NCI-H1048 (cell line): ENCODE measurements at places on chromosomes 16 and 17.

DNA sequence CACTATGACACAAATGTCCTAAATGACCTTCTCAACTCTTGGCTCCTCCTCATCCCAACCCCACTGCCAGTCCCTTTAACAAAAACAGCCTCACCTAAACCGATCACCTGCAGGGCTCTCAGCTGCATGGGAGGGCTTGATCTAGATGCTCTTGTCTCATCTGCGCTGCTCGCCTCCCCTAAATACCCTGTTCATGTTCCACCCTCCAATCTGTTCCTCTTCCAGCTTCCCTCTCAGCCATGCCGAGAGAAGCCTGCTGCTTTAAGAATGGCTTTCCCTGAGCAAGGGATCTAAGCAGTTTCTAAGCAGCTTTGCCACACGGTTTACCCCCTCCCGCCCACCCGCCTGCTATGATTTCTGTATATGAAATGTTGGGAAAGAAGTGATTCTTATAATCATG, 23.7 kb downstream of the PIPOX start:
- DNase-seq = no peak

DNA sequence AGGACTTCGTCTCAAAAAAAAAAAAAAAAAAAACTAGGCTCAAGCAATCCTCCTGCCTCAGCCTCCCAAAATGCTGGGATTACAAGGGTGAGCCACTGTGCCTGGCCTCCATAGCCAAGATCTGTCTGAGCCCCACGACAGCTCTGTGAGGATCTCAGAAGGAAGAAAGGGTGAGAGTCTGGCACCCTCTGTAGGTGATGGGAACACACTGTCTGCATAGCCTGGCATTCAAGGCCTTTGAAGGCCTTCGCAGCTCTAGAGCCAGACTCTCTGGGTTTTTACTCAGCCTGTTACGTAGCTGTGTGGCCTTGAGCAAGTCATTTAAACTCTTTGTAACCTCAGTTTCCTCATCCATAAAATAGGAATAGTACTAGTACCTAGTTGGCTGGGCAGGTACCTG, 6.3 kb upstream of the XPO6 start:
- DNase-seq = no peak

DNA sequence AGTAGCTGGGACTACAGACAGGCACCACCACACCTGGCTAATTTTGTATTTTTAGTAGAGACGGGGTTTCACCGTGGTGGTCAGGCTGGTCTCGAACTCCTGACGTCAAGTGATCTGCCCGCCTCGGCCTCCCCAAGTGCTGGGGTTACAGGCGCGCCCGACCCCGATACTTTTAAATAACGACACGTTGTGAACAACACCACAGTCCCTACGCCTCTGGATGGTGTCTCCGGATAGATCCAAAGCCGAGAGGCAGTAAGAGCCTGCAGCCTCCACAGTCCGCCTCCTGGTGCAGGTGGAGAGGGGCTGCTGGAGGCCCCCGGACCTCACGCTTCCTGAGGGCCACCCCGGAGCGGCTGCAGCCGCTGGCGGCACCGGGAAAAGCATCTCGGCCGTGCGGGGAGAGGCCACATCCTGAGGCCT, 741 bp upstream of the TLCD3A start:
- no peak for DNase-seq

GRCh38 chr17:81898029-81898866, 3.8 kb upstream of the NPB start:
- no peak for DNase-seq

- DNase-seq = no peak
These were observed 10.9 kb downstream of the JUP start for GRCh38 chr17:41775394-41776226.

GRCh38 chr16:51636920-51637769, 486.1 kb upstream of the SALL1 start:
- no peak for DNase-seq

DNA sequence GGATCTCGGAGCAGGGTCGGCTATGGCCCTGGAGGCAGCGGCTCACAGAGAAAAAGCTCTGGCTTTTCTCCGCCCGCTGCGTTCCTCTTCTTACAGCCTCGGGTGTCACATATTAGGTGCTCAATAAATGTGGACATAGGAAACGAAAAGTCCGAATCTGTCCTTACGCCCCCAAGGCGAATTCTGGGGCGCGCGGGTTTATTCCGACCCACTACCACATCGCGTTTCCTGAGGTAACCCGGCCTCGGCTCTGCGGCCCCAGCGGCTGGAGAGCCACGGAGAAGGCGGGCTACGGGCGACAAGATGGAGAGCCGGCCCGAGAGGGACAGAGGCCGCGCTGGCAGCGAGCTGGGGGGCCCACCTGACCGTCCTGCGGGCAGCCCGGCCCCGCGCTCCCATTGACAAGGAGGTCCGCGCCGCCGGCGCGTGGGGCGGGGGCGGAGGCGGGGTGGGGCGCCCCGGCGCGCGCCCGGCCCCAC, 573 bp upstream of the GNAO1 start:
- no peak for DNase-seq

GRCh38 chr17:45791935-45792334, 7.8 kb downstream of the CRHR1 start:
- no peak for DNase-seq

GRCh38 chr16:78500659-78501270, 401.3 kb downstream of the WWOX start:
- no peak for DNase-seq

- DNase-seq = no peak
These were observed 24.6 kb upstream of the FOXF1 start for GRCh38 chr16:86485746-86486145.

DNA sequence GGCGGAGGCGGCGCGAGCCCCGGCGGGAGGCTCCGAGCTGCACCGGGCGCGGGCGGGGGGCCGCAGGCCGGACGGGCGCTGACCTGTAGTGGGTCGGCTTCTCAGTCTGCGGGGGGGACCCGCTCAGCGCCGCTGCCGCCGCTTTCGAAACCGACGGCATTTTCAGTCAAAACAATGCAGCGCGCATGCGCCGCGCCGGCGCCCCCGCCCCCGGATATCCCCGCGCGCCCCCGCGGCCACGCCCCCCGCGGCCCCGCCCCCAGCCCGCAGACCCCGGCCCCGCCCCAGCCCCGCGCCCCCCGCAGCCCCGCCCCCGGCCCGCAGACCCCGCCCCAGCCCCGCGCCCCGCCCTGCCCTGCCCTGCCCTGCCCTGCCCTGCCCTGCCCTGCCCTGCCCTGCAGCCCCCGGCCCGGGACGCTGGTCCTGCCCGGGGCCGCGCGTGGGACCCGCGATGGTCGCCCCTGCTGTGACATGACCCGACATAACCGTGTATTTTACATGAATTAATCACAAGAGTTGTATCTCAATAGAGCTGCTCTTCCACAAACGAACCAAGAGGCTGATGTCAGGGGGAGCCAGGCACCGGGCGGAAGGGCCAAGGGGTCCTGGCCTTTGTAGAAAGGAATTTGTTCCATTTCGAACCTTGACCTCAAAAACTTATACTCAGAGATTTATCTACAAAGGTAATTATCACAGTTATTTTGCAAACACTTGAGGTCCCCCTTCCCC, at the start of gene UNKL:
UNKL (minus strand) TSS at position 173 of the 729 bp plus-strand sequence; CDS start at position 160, 13 bp downstream.
- peak; percentile 8 for DNase-seq

DNA sequence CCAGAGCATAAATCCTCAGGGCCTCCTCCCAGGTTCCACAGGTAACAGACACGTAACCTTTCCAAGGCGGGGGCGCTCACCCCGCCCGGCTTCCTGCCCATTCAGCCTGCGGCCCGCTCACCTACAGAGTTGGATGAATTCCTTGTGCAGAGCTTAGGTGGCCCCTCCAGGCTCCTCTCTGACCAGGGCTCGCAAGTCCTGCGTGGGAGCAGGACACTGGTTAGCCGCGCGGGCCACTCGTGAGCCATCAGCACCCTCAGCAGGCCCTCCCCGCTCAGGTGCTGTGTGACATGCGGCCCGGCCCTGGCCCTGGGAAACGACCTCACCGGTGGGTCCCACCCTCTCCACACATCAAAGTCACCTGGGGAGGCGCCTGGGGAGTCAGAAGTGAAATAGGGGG, 528 bp downstream of the TERB1 start:
- no peak for DNase-seq

- no peak for DNase-seq
These were observed 12.1 kb downstream of the RFWD3 start for GRCh38 chr16:74654536-74655050.

GRCh38 chr16:66925322-66925840, at the start of gene RRAD:
RRAD (minus strand) TSS chr16:66925535; CDS start chr16:66925179, 356 bp downstream.
- DNase-seq = no peak

GRCh38 chr17:72491102-72491501, 370.3 kb downstream of the SOX9 start:
- no peak for DNase-seq
